ENCODE measurements at places on chromosomes 7 and 10.

GRCh38 chr7:1368682-1369571 is 90.3 kb downstream of the MICALL2 start:
- DNase-seq, result peak; percentile 25

GRCh38 chr7:102912742-102913141 is at the start of gene LRRC17:
TSS of gene LRRC17 (plus strand) at chr7:102913000. CDS start at chr7:102933914, 20,914 bp downstream.
- no peak for DNase-seq

GRCh38 chr7:149838992-149839408 is 825 bp downstream of the ZNF862 start:
- DNase-seq, result no peak

DNA sequence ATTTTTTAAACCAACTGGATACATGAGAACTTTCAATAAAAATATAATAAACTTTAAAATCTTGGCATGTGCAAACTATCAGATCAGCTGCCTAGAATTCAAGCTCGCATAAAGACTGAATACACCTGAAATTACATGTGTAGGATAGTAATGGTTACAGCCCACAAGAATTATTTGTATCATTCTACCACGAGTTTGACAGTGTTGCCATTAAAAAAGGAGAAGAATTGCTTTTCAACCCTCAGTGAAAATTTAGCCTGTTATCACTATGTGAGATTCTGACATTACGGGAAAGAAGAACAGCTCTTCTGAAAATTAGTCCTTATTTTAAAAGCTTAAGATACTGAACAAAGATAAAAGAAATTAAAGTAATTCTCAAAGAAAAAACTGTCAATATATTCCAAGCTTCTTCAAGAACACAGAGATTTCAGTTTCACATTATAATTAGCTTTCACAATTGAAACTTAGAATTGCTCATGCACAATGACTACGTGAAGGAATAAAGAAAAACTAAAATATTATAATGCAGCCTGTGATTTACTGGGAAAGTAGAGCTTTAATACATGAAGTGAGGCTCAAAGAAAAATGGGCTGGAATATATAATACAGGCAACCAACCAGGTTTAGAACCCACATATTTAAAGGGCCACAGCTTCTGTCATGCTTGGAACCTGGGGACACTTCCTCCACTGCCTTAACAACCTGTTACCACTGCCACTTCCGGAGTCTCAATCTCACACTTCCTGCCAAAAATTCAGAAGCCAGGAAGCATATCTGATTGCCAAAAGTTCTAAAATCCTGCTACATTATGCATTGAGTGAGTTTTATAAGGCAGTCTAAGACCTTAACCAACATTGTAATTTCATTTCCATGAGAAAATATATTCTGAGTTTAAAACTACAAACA is 23.2 kb downstream of the TPK1 start:
- DNase-seq, result peak; percentile 41

- DNase-seq, result no peak
These were observed 28.3 kb downstream of the EBF3 start for GRCh38 chr10:129935867-129936152.

GRCh38 chr10:75049316-75050148 is 61.9 kb upstream of the SAMD8 start:
- DNase-seq, result no peak

- DNase-seq, result no peak
These were observed 97.0 kb downstream of the C10orf105 start for GRCh38 chr10:71622616-71623015.

GRCh38 chr10:61708846-61709245 is 46.1 kb downstream of the CABCOCO1 start:
- DNase-seq, result no peak

- no peak for DNase-seq
These were observed 102.8 kb downstream of the PLPP4 start for GRCh38 chr10:120559800-120560199.

GRCh38 chr7:41002741-41003610 is 699.9 kb downstream of the INHBA start:
- DNase-seq, result no peak

DNA sequence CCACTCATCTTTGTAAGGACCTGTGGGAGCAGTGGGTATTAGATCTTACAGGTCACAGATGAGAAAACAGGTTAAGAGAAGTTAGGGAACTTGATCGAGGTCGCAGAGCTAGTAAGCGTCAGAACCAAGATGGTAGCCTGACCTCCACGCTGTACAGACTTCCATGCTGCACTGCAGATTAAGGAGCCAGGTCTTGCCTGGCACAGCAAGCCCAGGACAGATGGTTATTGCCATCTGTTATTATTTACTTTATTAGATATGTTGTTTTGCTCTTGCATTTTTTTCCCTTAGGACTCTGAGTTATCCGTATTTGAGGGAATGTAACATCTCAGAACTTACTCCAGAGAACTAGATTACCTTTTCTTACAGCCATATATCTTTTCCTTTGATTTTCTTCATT is 147.2 kb downstream of the NSUN6 start:
- no peak for DNase-seq

All from stimulated activated CD4-positive, alpha-beta T cell treated with anti-CD3 and anti-CD28 coated beads, Interleukin-4, amount 100 ng/mL, for 4 hours (primary cell).